Foreskin melanocyte (primary cell): ENCODE measurements at places on chromosomes 3 and 15.

- DNase-seq: no peak
Observed at GRCh38 chr15:85955501-85956391, 123.9 kb upstream of the AGBL1 start.

DNA sequence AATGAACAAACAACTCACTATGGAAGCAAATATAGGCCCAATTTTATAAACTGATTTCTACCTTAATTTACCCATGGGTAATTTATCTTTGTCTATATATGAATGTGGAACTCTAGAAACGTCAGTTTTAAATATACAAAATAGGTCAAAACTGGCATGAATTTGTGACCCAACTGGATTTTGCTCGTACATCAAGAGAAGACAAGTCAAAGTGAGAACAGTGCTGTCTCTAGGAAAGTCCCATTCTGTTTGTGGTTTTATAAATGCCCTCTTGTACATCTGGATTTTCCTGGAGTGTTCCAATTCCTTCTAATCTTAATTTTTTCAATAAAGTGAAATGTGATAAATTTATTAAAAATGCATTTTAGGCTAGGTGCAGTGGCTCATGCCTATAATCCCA, 50.2 kb upstream of the ABHD10 start:
- DNase-seq: no peak

GRCh38 chr3:131250466-131250865, 131.1 kb upstream of the NUDT16 start:
- no peak for DNase-seq

DNA sequence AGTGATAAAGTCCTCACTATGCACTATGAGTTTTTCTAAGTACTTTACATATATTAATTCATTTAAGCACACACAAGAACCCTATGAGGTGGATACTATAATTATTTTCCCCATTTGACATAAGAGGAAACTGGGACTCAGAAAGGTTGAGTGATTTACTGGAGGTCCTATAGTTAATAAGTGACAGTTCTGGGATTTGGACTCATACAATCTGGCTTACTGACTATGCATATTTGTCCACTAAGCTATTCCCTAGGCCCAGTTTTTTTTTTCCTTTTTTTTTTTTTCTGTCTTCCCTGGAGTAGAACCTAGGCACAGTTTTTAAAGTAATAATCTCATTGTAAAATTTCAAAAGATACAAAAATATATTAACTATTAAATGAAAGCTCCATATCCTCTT, 6.3 kb upstream of the RTP2 start:
- DNase-seq: no peak

DNA sequence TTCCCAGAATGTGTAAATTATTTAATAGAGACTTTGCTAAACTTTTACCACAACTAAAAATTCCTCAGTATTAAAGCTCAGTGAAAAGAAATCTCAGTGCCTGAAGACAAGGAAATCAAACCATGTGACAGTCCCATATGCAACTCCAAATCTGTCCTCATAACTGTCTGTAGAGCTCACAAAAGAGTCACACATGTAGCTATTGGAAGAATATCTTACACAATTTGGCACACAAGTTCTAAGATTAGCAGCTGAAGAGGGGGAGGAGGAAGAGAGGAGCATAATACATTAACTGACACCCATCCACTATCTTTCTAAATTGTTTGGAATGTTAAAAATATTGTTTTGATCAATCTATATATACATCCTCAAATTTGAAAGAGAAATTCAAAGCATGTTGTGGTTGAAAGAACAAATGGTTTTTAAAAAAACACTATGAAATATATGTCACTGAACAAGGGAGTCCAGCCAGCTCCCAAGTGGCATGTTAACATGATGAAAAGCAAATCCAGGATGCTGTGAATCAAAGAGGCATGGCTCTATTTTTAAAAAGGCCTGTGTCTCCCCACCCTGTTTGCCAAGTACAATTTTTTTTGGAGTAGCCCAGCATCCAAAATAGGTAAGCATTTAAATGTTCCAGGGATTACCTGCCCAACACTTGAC, 126.3 kb upstream of the NANOGP8 start:
- peak; percentile 49 for DNase-seq

GRCh38 chr15:31905054-31905453, 125.3 kb upstream of the CHRNA7 start:
- DNase-seq: no peak

- no peak for DNase-seq
Observed at GRCh38 chr15:69467636-69468035, 15.0 kb downstream of the RPLP1 start.

DNA sequence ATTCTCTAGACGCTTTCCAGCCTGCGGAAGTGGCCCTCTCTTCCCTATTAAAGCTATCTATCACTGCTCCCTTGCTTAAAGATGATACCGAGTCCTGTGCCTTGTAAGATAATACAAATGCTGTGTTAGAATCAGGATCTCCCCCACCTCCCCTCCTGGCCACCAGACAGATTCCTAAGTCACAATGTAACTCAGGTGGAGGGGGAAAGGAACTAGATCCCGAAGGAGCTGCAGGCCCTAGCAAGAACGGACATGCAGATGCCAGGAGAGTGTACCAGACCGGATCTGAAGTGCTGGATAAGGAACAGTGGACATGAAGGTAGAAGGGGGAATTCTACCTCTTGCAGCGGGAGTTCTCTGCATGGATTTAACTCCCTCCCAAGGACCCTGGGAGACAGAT, 230.7 kb upstream of the LYSMD4 start:
- DNase-seq: no peak

- DNase-seq: no peak
Observed at GRCh38 chr3:159789742-159790635, 198.6 kb upstream of the IL12A start.

DNA sequence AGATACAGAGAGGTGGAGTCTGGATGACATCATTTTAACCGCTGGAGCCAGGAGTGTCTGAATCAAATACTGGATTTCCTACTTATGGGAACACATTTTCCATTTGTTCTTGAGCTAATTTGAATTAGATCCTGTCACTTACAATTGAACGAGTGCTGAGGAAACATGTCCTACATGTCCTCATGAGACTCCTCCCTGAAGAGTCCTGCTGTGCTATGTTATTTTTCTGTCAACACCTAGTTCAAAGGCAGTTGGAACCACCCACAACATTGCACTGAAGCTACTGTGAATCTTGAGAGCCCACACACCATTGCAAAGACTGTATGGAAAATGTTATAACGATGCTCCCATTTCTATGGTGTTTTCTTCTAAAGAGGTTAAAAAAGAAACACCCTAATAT, 123.5 kb upstream of the CRBN start:
- no peak for DNase-seq

- DNase-seq: peak; percentile 88
Observed at GRCh38 chr15:53536479-53537120, 222.9 kb downstream of the WDR72 start.

GRCh38 chr3:52685709-52686691, at the start of the genes GNL3 and PBRM1:
Gene GNL3, plus strand, starts transcription at chr3:52686032. Its CDS starts 61 bp downstream, at chr3:52686093.
Gene PBRM1, minus strand, starts transcription at chr3:52685913.
- peak; percentile 93 for DNase-seq

DNA sequence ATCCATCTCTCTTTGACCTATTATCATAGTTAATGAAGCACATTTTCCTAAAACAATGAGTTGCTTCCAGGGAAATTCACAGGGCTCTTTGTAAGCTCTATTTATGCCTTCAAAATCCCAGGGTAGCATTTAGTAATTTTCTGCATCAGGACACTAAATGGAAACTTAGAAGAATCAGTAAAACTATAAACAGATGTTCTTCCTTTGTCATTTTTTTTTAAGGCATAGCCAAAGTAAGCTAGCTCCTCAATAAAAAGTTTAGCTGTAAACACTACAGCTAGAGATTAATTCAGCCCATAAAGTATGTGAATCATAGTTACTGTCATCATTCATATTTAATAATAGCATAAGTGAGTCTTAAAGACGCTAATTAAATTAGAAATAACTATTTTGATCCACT, 79.3 kb downstream of the RPL22L1 start:
- DNase-seq: no peak

GRCh38 chr3:16512435-16513140, 911 bp downstream of the RFTN1 start:
- DNase-seq: no peak

- no peak for DNase-seq
Observed at GRCh38 chr3:78690766-78691165, 1077.0 kb downstream of the ROBO1 start.

DNA sequence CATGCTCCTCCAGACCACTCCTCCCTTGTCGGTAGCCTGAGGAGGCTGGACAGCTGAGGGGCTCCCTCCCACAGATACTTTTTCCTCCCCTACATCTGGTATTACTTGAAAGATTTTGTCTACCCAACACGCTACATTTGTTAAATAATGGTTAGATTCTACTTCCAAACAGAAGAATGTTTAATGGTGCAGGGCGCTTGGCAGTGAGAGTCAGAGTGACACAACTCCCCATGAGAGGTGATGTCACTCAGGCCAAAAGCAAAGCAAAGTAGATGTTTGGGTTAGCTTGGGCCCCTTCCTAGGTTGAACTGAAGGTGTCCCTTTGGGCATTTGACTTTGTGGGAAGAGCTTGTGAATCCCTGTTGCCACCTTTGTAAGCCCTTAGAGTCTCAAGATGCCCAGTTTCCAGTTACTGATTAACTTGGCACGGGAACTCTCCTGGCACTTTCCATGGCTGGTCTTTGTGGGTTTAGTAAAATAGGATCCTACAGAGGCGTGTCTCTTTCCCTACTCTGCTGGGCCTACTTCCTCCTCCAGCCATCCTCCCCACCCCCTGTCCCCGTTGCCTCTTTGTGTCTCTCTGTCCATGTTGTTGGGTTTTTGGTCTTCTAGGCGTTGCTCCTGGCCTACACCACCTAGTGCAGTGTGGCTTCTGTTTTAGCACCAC, 5.6 kb downstream of the LIMD1 start:
- DNase-seq: no peak

DNA sequence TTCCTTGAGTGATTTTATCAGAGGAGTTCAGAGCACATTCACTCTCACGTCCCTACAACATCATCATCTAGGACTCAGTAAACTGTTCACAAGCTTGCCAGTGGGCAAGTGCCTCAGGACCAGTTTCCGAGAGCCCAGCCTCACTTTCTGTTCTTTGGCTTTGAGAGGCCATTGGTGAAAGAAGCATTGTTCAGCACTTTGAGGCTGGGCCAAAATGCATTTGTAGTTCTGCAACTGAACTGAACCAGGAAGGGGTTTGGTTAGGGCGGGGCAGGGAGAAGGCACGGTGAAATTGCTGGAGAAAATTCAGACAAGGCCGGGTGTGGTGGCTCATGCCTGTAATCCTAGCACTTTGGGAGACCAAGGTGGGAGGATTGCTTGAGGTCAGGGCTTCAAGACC, 222.1 kb upstream of the CHRM5 start:
- DNase-seq: no peak

- DNase-seq: no peak
Observed at GRCh38 chr3:139285691-139286090, 58.1 kb upstream of the MRPS22 start.
